Activated CD8-positive, alpha-beta memory T cell treated with anti-CD3 and anti-CD28 coated beads, Interleukin-2, amount 10 ng/mL, durations not matched to agents 7 days and 5 days (primary cell): ENCODE measurements at places on chromosomes 1 and 21. TPM values are rescaled to one million over a fixed set of nuclear protein-coding genes. Genes with fewer than 3 reads are reported as not detected.
A peak's percentile ranks its signal among the peaks of the same experiment; 100 is the strongest.

DNA sequence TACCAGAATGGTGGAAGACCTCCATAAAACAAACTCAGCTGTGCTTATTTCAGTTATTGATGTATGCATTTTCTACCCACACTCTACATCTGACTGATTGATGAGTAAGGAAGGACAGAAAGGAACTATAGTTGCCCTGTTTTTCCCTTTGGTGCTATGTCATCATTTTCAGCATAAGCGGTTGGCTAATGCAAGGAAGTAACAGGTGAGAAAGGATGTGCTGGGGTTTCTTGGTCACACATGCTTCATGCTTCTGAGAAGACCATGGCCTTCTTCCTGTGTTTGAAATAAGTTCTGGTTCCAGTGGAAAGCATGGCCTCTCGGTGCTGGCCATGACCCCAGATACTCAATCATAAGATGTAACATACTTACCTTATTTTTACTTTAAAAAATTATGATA lies 541.2 kb downstream of the PTPRU start:
- H3K27me3 ChIP-seq, result peaks cover 35% of the 10 kb centered on the region
- no peak overlapping the region for H3K4me3 ChIP-seq
- H3K27ac ChIP-seq, result no peak overlapping the region
- peak; percentile 40 for DNase-seq

DYNLT5 gene
- total RNA-seq, result not detected

- peak within 1 kb of the TSS; percentile 98 for H3K27ac ChIP-seq
- DNase-seq, result peak; percentile 86
- H3K4me1 ChIP-seq, result peaks cover 51% of the 10 kb centered on the region
- peaks cover 23% of the 10 kb centered on the region for H3K36me3 ChIP-seq
Observed at GRCh38 chr1:235866205-235866912, at the start of gene LYST. Gene LYST (minus strand): TSS chr1:235866906. CDS start chr1:235830417, 36,489 bp downstream.

IL10RB gene
- total RNA-seq, result 30.9 TPM

DNA sequence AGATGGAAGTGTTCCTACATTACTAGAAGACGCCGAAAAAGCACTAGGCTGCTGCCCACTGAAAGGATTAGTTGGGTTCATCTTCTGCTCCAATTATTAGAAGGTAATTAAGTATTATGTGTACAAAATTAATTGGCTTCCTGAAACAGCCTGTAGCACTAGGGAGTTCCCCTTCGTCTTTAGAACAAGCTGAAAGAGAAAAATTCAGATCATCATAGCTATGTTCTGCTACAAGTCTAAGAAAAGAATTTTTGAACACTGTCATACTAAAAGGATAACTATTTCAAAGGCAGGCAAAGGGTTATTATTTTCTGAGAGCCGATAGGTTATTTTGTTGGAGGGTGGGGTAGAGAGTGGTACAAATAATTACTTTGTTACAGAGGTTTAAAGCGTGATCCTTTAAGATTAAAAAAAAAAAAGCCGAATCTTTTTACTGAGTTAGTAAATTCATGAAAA lies at the start of gene MCM3AP:
Gene MCM3AP, minus strand, starts transcription at position 406 of the 456 bp plus-strand sequence. Its CDS starts 325 bp downstream, at position 81.
- no peak for DNase-seq
- peak within 1 kb of the TSS; percentile 83 for H3K4me3 ChIP-seq
- H3K27ac ChIP-seq, result peak within 1 kb of the TSS; percentile 93

- peaks cover 16% of the 10 kb centered on the region for H3K4me1 ChIP-seq
- no peak for DNase-seq
Observed at GRCh38 chr1:178869119-178869697, 1.7 kb downstream of the ANGPTL1 start.

GRCh38 chr1:108801101-108801500 lies 54.6 kb downstream of the STXBP3 start:
- no peaks in the 10 kb centered on the region for H3K4me1 ChIP-seq
- DNase-seq, result no peak
- no peak overlapping the region for H3K27ac ChIP-seq
- no peaks in the 10 kb centered on the region for H3K27me3 ChIP-seq

DNA sequence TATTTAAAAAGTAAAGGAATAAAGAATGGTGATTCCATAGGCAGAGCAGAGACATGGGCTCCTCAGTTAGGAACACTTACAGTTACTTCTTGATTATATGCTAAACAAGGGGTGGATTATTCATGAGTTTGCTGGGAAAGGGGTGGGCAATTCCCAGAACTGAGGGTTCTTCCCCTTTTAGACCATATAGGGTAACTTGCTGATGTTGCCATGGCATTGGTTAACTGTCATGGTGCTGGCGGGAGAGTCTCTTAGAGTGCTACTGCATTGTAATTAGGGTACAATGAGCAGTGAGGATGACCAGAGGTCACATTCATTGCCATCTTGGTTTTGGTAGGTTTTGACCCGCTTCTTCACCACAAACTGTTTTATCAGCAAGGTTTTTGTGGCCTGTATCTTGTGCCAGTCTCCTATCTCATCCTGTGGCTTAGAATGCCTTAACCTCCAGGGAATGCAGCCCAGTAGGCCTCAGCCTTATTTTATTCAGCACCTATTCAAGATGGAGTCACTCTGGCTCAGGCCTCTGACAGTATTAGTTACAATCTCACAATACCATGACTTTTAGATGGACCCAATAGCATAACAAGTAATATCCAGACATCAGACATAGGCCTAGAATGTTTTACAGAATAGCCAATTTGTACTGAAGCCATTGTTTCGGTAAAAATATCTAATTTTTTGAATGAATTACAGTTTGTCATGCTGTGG lies 106.8 kb downstream of the ZBTB18 start:
- no peak overlapping the region for H3K27ac ChIP-seq
- no peak for DNase-seq
- no peaks in the 10 kb centered on the region for H3K36me3 ChIP-seq

RIPK4 gene
- total RNA-seq, result not detected

SASS6 gene
- 17.1 TPM for total RNA-seq

- no peaks in the 10 kb centered on the region for H3K36me3 ChIP-seq
- no peak overlapping the region for H3K4me3 ChIP-seq
- no peak for DNase-seq
- H3K27ac ChIP-seq, result no peak overlapping the region
- H3K27me3 ChIP-seq, result no peaks in the 10 kb centered on the region
Observed at GRCh38 chr1:2865571-2866421, 64.3 kb upstream of the TTC34 start.

DNA sequence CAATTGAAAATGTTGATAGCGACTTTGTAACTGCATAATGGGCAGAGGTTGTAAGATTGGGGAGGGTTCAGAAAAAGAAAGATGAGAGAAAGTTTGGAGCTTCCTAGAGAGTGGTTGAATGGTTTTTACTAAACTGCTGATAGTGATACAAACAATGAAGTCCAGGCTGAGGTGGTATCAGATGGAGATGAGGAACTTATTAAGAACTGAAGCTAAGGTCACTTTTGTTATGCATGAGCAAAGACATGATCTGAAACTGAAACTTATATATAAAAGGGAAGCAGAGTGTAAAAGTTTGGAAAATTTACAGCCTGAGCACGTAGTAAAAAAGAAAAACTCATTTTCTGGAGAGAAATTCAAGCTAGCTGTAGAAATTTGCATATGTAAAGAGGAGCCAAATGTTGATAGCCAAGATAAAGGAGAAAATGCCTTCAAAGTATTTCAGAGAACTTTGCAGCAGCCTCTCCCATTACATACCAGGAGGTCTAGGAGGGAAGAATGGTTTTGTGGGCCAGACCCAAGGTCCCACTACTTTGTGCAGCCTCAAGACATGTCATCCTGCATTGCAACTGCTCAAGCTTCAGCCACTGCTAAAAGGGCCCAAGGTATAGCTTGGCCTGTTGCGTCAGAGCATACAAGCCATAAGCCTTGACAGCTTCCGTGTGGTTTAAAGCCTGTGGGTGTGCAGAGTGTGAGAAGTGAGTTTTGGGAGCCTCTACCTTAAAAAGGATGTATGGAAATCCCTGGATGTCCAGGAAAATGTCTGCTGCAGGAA lies 843.9 kb downstream of the AMY1C start:
- no peaks in the 10 kb centered on the region for H3K27me3 ChIP-seq
- no peaks in the 10 kb centered on the region for H3K36me3 ChIP-seq
- no peak overlapping the region for H3K27ac ChIP-seq
- H3K4me3 ChIP-seq, result no peak overlapping the region
- DNase-seq, result no peak
- H3K4me1 ChIP-seq, result no peaks in the 10 kb centered on the region

DNA sequence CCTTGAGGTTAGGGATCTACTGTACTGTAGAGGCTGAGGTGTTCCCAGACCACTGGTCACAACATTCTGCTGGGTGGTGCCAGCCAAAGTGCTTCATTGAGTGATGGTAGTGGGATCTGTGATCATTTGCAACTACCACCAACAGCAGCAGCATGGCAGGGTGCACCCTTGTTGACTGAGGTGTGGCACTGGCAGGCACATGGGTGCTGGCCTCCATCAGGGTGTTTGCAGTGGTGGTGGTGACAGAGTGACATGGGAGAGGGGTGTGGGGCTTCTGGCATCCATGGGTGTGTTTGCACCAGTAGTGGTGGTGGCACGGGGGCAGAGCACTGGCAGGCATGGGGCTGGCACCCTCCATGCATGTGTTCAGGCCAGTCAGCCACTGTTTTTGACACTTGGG lies 183.7 kb upstream of the LYPLAL1 start:
- H3K4me1 ChIP-seq, result no peaks in the 10 kb centered on the region
- no peaks in the 10 kb centered on the region for H3K36me3 ChIP-seq
- H3K27ac ChIP-seq, result no peak overlapping the region
- H3K4me3 ChIP-seq, result no peak overlapping the region

KIF21B gene
- total RNA-seq, result 155 TPM

ARV1 gene
- 12.9 TPM for total RNA-seq

DNA sequence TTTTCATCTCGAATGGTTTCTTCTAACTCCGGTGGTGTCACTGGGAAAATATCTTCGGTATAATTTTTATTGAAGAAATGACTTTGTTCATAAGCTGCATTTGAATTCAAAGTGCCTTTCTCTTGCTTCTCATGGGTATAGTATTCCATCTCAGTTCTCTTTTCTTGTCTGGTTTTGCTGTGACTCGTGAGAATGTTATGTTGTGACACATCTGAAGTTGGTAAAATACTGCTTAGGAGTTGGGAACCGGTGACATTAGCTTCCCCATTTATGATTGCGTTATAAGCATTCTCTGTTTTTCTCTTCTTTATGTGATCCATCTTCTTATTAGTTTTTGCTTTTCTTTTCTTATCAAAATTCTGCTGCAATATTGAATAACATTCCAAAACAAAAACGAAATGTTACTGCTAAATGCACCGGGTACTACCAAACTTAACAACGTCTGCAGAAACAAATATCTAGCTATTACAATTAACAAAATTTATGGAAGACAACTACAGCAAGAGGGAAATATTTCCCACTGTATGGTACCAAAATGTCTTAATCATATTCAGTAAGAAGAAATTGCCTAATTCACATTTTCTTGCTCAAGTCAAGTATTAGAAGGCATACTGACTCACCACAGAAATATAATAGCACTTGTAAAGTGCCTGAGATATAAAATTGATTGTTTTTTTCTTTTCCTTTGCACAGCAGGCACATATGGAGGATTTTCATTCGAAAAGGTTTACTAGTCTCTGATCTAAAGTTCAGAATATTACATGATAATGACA lies 15.5 kb downstream of the LRIF1 start:
- H3K4me3 ChIP-seq, result no peak overlapping the region
- H3K27ac ChIP-seq, result no peak overlapping the region
- peaks cover 10% of the 10 kb centered on the region for H3K4me1 ChIP-seq
- DNase-seq, result no peak
- H3K27me3 ChIP-seq, result no peaks in the 10 kb centered on the region

- peaks cover under 1% of the 10 kb centered on the region for H3K36me3 ChIP-seq
- peaks cover 26% of the 10 kb centered on the region for H3K4me1 ChIP-seq
- H3K27ac ChIP-seq, result peak overlapping the region; percentile 85
- no peaks in the 10 kb centered on the region for H3K27me3 ChIP-seq
- H3K4me3 ChIP-seq, result peak overlapping the region; percentile 82
- DNase-seq, result no peak
Observed at GRCh38 chr1:1510912-1511532, 940 bp upstream of the ATAD3A start.

S1PR1 gene
- 68.2 TPM for total RNA-seq

DNA sequence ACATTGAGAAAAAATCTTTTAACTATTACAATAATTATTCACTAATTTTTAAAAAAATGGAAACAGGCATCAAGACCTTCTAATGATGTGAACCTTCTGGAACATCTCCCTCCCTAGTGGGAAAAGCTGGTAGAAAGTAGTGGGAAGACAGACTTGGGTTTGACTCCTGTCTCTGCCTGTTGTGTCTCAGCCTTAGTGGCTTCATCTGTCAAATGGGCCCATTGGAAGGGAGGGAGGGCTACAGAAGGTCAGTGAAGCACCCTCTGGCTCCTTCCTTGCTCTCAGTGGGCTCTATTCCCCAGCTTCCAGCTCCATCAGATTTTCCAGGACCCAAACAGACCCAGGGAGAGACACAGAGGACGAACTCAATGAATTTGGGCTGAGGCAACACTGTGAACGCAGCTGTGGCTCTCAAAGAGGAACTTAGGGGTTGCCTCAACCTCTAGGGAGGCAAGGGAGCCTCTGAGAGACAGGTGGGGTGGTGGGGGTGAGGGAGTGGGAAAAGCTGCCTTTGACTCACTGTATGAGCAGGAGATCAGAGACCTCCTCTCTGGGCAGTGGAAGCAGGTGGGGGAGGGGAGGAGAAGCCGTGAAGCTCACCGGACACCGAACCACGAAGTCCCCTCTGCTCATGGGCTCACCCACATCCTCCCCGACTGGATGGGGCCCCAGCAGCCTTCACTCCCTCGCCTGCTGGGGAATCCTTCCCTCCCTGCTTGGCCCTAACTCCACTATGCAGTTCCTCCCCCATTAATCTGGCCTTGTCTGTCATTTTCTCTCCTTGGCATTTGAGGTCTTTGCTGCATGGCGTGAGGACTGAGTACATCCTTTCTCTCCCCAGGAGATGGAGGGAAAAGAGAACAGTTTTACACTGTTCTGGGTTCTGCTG lies 4.5 kb downstream of the CNR2 start:
- H3K27ac ChIP-seq, result peak overlapping the region; percentile 2
- peaks cover under 1% of the 10 kb centered on the region for H3K36me3 ChIP-seq
- H3K4me1 ChIP-seq, result peaks cover 71% of the 10 kb centered on the region
- no peak overlapping the region for H3K4me3 ChIP-seq

DNA sequence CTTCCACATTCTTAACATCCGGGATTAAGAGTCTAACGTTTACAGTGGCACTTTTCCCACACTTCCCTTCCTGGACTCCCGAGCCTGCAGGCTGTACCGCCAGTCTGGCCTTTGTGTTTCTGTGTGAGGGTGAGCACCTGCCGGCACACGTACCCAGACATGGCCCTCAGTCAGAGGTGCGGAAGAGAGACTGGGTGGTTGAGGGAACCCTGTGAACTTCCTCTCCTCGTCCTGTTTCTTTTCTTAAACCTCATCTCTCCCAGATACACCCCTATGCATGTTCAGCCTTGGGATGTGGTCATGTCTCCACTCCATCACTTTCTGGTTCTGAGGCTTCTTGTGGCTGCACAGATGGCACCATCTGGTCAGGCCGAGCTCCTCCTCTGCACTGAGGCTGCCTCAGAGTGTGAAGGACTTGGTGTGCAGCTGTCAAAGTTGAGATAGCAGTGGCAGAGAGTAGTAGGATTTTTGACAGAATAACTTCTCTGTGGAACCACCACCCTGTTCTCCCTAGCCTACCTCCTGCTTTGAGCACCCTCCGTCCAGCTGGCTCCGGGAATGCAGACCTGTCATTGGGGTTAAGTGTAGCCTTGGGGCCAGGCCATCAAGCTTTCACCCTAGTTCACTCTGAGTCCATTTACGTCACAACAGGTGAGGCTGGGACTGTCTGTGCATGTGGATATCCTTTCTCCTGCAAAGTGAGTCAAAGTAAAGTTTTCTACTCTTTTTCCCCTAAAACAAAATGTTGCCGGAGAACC lies 31.4 kb downstream of the VASH2 start:
- peak; percentile 70 for DNase-seq
- peaks cover under 1% of the 10 kb centered on the region for H3K36me3 ChIP-seq
- H3K27me3 ChIP-seq, result no peaks in the 10 kb centered on the region
- H3K27ac ChIP-seq, result peak overlapping the region; percentile 72
- H3K4me1 ChIP-seq, result peaks cover 61% of the 10 kb centered on the region
- H3K4me3 ChIP-seq, result no peak overlapping the region

SLC22A15 gene
- 1.8 TPM for total RNA-seq
